Cardiac muscle cell (in vitro differentiated cells and primary cell): ENCODE measurements at places on chromosomes 1 and 21. TPM values are rescaled to one million over a fixed set of nuclear protein-coding genes. Genes with fewer than 3 reads are reported as not detected.

The SLFNL1 gene
- 1.5 and 3.0 TPM in 2 replicates for total RNA-seq

The TRABD2B gene
- total RNA-seq, result 0.60 and 1.2 TPM in 2 replicates

The RYR2 gene
- total RNA-seq, result 87.1 and 155 TPM in 2 replicates

The THEMIS2 gene
- total RNA-seq, result 0.92 and 3.1 TPM in 2 replicates

The IGFN1 gene
- 0.32 TPM in 1 of 2 replicates, not detected in the other for total RNA-seq

The COL16A1 gene
- 75.8 and 120 TPM in 2 replicates for total RNA-seq

The HSD3B1 gene
- total RNA-seq, result 0.27 TPM in 1 of 2 replicates, not detected in the other

The ASCL5 gene
- 0.18 and 0.88 TPM in 2 replicates for total RNA-seq

The AKNAD1 gene
- not detected in 2 replicates for total RNA-seq

The RIMS3 gene
- 33.0 and 39.3 TPM in 2 replicates for total RNA-seq

The EFHD2 gene
- 37.9 and 58.2 TPM in 2 replicates for total RNA-seq

The PTPN14 gene
- 3.7 and 5.4 TPM in 2 replicates for total RNA-seq

The FAM163A gene
- 0.18 and 0.42 TPM in 2 replicates for total RNA-seq

The TIE1 gene
- 2.2 and 5.0 TPM in 2 replicates for total RNA-seq

The CFAP74 gene
- 0.63 and 0.67 TPM in 2 replicates for total RNA-seq

The TSACC gene
- not detected in 2 replicates for total RNA-seq

The LYPD8 gene
- not detected in 2 replicates for total RNA-seq

The RGS13 gene
- total RNA-seq, result 1.3 and 1.4 TPM in 2 replicates

The OR6N1 gene
- total RNA-seq, result not detected in 2 replicates
